Midbrain (tissue), 1 donor: ENCODE measurements at places on chromosomes 5 and 9.

- no peak for DNase-seq
Measured at GRCh38 chr9:92980085-92980745, 32.9 kb downstream of the FGD3 start.

- DNase-seq, result no peak
Measured at GRCh38 chr5:166166071-166166470, 2125.4 kb upstream of the WWC1 start.

DNA sequence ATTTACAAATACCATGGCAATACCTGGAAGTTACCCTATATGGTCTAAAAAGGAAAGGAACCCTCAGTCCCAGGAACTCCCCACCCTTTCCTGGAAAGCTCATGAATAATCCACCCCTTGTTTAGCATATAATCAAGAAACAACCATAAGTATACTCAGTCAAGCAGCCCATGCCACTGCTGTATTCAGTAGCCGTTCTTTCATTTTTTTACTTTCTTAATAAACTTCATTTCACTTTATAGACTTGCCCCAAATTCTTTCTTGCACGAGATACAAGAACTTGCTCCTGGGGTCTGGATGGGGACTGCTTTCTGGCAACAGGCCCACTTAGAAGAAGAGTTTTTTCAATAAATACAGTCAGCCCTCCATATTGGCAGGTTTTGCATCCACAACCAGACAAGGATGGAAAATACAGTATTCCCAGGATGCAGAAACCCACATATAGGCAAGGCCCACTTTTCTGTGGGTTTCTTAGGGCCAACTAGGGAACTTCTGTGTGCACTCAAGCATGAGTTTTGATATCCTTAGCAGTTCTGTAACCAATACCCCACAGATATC is 2.8 kb upstream of the TBCA start:
- no peak for DNase-seq

DNA sequence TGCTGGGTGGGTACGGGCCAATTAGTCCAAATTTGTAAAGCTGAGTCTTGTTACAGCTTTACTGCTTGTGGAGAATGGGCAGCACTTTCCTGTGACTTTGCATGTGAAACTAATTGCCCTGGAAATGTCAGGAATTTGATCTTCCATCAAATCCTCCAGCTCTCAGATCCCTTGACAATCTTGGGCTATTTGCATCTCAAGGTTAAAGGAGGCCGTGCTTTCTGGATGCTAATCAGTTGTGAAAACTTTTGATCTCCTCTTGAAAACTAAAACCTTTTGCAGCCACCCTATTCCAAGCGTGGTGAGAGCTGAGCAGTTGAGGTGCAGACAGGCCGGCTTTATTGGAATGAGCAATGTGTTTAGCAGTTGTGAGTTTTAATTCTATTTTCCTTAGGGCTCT is 68.0 kb upstream of the CLINT1 start:
- DNase-seq, result no peak

DNA sequence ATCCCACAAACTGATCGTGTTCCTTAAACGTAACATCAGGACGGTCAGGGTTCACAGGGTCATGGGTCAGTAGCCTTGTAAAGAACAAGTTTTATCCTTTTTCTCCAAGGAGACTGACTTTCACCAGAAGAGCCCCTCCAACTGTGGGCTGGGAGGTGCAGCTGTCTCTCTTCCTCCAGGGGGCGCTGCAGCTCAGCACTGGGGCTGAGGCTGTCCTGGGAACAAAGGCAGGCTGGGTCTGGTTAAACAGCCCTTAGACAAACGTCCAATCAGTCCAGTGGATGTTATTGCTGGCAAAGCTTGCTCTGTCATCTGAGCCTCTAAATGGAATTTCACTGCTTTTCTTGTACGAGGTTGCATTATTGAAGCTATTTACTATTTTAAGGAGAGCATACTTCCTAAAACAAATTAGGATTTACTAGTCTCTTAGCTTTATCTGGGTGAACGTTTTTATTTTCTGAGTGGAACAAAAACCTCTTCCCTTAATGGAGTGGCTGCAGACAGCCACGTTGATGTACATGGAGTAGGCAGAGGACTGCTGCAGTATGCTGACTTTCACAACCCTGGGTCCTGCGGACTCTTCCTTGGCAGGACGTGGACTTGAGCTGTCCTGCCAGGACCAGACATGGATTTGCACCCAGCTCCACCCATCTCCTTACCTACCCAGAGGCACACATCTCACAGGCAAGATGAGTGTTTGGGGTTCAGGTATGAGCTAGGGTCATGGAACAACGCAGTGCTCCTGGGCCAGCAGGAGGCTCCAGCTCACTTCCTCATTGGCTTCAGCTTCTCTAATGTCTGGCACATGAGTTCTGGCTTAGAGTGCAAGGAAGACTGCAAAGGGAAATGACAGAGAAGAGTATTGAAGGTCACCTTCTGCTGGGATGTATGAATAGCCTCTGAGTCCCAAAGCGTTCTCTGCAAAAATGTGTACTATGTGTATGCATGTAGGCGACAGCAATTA is 7.8 kb downstream of the EXOSC2 start:
- DNase-seq, result peak; percentile 80

- DNase-seq, result no peak
Measured at GRCh38 chr9:93636667-93637066, 60.3 kb downstream of the PHF2 start.

DNA sequence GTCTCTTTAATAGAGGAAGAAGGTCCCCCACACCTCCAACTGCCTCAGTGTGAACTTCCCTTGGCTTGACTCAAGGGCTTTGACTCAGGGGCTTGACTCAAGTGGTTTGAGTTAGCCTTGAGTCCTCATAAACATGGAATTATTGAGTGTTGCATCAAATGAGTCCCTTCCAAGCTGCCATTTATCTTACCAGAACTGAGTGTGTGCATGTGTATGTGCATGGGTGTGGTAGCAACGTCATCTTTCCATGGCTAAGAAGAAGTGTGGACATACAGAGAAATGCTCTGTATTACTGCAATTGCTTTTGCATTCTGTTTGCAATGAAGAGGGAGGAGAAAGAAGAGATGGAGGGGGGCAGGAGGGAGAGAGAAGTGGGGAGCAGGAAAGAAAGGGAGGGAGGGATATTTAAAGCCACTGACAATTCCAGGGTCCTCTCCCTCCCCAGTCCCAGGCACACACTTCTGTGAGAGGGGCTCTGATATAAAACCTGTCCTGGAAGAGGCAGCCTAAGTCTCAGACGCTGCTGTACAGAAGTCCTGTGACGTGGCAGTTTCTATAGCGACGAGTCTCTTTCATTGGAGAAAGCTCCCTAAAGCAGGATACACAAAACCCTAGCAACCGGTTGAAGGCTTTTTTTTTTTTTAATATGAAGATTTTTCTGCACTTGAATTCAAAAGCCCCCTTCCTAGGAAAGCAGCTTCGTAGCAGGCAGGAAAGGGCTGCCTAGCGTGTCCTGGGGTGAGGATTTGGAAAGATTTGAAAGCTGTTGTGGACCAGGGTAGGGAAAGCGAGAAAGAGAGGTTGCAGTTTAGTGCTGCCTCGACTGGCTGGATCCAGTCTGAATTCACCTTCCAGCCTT is 93.3 kb upstream of the MAP1B start:
- peak; percentile 24 for DNase-seq

GRCh38 chr5:135013445-135013844 is 20.6 kb downstream of the PITX1 start:
- DNase-seq, result no peak

DNA sequence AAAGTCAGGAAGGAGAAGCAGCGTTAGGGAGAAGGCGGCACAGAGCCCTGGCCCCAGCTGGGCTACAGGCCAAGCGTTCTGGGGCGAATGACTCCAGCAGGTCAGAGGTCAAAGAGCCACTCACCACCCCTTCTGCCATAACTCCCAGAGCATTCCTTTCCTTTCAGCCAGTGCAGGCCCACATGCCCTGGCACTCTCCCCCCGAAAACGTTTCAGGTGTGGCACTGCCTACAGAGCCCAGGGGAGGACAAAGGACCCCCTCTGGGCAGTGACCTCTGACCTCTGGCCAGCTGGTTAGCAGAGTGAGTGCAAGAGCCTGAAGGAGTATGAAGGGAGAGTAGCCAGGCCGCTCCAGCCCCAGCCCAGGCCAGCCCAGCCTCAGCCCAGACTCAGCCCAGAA is 4.9 kb downstream of the ABCA2 start:
- no peak for DNase-seq

DNA sequence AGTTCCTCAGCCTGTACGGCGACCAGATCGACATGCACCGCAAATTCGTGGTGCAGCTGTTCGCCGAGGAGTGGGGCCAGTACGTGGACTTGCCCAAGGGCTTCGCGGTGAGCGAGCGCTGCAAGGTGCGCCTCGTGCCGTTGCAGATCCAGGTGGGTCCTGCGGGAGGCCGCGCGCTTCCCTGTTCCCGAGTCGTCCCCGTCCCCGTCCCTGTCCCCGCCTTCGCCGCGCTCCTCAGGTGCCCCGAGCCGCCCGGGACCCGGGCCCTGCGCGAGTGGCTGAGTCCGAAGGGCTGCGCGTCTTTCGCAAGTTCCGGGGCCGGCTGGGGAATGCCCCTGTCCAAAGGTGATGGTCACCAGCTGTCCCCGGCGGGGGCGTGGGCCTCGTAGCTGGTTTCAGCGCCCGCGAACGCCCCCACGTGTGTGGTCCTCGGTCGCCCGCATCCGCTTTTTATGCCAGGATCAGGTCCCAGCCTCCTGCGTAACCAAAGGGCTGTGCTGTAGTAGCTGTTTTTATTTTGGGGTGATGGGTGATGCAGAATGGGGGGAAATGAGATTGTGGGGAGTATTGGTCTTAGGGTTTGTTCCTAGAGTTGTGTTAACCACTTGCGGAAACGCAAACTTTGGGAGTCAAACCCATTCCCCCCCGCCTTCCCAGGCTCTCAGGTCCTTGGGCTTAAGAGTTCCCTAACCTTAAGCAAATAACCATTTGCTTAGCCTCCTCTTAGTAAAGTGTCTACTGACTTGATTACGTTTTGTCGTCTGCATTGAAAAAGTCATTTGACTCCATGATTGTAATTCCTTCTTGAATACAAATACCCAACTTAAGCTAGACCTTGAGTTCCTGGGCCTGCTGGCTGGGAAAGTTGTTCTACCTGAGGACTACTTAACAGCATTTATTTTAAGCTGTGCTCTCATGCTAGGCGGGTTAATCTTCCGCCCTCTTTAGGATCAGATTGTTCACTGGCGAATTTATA is 663 bp downstream of the ISOC1 start:
- DNase-seq, result peak; percentile 59

- DNase-seq, result no peak
Measured at GRCh38 chr5:436641-436975, 6.4 kb upstream of the EXOC3 start.

DNA sequence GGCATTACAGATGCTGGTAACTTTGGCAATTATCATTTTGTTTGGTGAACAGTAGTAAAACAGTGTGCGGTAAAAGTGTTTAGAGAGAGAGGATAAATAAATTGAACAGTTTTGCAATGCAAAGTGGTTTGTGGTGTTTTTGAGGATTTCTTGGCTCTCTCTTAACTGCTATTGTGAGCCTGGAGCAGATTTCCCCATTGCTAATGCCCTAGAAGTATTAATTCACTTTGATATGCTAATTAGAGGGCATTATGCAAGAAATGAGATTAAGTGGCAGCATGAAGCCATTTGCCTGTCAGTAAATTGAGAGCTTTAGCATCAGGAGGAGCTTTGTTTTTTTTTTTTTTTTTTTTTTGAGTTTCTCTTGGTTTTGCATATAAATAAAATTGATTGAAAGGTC is 8.2 kb downstream of the PBX3 start:
- DNase-seq, result peak; percentile 23

- no peak for DNase-seq
Measured at GRCh38 chr5:14263113-14263512, 120.0 kb downstream of the TRIO start.
